ENCODE measurements at places on chromosomes 1 and 21. TPM values are rescaled to one million over a fixed set of nuclear protein-coding genes. Genes with fewer than 3 reads are reported as not detected.

DNA sequence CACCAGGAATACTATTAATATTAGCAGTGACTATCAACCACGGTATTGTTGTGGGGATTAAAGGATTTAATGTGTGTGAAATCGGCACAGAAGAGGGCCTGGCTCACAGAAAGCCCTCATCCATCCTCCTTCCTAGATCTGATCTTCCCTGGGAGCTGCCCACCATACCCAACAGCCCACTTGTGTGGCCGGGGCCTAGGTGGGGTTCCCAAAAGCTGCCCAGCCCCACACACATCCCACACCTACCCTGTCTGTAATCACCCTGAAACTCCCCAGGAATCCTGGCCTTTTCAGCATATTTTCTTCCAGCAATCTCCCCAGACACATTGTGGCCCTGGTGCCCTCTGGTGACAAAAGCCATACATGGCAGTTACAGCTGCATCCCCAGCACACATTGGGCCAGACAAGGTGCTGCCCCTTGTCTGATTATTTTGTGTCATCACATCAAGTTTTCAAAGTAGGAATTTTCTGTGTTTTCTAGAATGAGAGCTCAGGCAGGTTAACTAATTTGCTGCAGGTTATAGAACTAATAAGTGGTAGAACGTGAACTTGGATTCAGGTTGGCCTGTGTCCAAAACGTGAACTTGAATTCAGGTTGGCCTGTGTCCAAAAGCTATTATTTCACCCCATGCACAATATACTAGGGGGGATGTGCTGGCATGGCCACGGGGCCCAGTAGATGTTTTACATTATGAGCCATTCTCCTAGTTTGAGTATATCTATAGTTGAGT lies 5.3 kb upstream of the SLC6A9 start:
- DNase-seq: peak; percentile 81

ALX3 gene
- total RNA-seq: 1.6 TPM

- DNase-seq: no peak
These were observed 25.1 kb upstream of the NUF2 start for GRCh38 chr1:163296504-163297263.

DNA sequence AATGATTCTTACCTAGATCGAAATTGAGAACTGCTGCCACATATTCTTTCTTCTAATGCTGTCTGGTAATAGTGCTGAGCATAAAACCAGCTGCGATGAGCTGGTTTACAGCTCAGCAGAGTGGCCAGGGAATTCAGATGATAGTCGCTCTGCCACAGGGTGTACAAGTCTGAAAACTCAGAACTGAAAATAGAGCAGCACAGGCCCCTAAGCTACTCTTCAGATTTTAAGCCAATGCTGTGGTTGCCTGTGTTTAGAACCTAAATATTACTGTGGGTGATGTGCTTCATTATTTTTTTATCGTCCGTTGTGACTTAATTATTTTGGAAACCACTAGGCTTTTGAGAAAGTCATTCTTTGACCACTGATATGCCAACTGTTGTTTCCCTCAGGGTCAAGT lies 152.0 kb downstream of the ADGRL4 start:
- no peak for DNase-seq

ZMYND12 gene
- 0.12 TPM for total RNA-seq

DNA sequence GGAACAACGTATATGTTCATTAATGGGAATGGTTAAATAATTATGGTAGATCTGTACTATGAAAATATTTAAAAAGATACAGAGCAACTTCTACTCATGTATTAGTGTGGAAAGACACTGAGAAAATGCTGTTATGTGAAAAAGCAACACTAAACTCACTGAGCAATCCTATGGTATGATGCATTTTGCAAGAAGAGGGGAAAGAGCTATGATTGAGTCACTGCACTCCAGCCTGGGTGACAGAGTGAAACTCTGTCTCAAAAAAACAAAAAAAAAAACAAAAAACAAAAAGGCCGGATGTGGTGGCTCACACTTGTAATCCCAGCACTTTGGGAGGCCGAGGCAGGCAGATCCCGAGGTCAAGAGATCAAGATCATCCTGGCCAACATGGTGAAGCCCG lies 44.4 kb downstream of the ATP5PO start:
- no peak for DNase-seq

GRCh38 chr1:160328184-160328583 lies 14.9 kb downstream of the COPA start:
- DNase-seq: no peak

RASSF5 gene
- total RNA-seq: 2.0 TPM

ZNF496 gene
- total RNA-seq: 16.5 TPM

GRCh38 chr1:203340112-203340790 lies 10.7 kb downstream of the FMOD start:
- DNase-seq: peak; percentile 94

DNA sequence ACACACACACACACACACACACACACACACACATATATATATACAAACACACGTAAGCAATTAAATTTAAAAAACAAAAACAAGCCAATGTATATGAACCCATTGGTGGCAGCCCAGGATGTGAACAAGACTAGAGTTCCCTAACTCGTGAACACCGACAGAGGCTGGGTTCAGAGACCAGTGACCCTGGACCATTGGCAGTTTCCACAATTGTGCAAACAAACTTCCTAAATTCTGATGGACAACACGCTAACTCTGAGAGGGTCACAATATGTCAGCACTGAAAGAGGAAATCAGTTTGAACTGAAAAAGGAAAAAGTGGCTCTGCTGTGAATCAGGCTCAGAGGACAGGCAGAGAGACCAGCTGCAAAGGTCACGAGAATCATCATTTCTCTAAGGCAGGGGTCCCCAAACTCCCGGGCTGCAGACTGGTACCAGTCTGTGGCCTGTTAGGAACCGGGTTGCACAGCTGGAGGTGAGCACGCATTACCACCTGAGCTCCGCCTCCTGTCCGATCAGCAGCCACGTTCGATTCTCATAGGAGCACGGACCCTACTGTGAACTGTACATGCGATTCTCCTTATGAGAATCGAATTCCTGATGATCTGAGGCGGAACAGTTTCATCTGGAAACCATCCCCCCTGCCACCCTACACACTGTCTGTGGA lies 50.5 kb upstream of the ERO1B start:
- no peak for DNase-seq

CD1C gene
- not detected for total RNA-seq

KCNT2 gene
- 8.1 TPM for total RNA-seq

MTARC2 gene
- total RNA-seq: 24.4 TPM

TMCC2 gene
- total RNA-seq: 2.5 TPM

DNA sequence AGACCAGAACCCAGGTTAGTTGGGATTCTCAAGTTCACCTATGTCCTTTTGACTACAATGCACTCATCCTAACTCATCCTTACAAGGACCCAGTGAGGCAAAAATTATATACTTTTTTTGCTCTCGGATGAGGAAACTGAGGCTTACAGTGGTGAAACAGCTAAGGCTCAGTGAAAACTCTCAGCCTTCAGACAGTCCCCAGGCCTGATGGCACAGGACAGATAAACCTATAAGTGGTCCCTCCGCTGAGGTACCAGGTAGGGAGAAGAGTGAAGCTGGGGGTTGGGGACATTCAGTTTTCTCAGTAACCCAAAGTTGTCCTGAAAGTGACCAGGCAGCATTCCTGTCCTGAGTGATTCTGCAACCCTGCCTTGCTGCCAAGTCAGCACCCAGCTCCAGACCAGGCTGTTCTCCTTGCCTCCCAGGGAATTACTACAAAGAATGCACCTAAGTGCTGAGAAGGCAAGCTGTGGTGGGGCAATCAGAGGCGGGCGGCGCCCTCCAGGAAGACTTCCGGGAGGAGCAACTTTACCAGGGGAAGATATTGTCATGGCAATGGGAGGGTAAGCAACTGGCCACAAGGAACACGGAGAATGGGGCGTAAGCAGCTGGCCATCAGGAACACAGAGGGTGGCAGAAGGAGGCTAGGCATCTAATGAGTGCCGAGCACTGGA lies 4.6 kb downstream of the TENT5B start:
- DNase-seq: peak; percentile 87

GRCh38 chr1:154895798-154896197 lies 25.7 kb upstream of the KCNN3 start:
- no peak for DNase-seq

GRCh38 chr1:77560741-77561140 lies 121.7 kb downstream of the ZZZ3 start:
- no peak for DNase-seq

TRIM46 gene
- 1.1 TPM for total RNA-seq

PKLR gene
- 12.8 TPM for total RNA-seq

GRCh38 chr1:23062271-23062670 lies 43.0 kb downstream of the KDM1A start:
- no peak for DNase-seq

DNA sequence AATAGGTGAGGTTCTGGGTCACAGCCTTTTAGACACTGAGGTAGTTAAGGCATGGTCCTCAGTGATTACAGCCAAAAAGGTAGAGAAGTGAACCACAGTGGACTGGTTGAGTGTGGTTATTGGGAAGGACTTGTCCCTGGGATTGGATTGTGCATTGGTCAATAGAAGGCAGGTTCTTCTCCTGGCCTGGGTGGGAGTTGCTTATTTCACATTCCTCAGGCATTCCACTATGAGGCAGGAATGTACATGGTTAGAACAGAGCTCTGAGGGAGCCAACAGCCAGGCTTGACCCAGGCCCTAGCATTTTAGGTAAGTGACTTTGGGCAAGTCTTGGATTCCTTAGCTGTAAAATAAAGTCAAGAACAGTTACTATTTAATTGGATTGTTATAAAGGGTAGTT lies 97.9 kb upstream of the MARK1 start:
- no peak for DNase-seq

FCRL1 gene
- not detected for total RNA-seq

DNA sequence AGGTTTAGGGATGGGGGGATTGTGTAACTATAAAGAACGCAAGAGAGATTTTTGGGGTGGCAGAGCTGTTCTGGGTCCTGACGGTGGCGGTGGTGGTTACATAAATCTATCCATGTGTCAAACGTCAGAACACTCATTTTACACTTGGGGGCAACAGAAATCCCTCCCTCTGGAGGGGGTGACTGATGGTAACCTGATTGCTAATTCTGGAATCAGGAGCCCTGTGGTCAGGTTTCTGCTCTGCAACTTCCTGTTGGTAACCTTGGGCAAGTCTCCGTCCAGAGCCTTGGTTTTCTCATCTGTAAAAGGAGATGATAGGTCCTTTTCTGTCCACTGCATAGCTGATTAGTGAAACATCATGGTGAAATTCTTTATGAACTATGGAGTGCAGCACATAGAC lies 40.9 kb downstream of the ALPL start:
- DNase-seq: no peak

CELA3B gene
- not detected for total RNA-seq

DNA sequence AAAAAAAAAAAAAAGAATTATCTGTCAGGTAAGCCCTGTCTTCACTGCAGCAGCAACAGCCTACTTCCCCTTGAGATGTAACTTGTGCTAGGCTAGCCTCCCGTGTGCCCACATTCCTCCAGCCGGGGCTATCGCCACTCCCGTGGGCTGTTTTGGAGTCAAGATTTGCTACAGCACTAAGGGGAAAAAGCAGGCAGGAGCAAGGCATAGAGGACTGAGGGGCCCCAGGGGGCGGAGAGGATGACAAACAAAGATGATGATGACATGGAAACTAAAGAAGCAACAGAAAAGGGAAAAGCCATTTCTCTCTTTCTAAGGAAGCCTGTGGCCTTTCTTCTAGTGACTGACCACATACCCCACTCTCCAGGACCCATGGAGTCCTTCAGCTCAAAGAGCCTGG lies 1.9 kb downstream of the TNFAIP8L2 start:
- no peak for DNase-seq

KRTAP19-3 gene
- not detected for total RNA-seq

GRCh38 chr1:25826571-25826970 lies 6.8 kb downstream of the MTFR1L start:
- DNase-seq: no peak

DNA sequence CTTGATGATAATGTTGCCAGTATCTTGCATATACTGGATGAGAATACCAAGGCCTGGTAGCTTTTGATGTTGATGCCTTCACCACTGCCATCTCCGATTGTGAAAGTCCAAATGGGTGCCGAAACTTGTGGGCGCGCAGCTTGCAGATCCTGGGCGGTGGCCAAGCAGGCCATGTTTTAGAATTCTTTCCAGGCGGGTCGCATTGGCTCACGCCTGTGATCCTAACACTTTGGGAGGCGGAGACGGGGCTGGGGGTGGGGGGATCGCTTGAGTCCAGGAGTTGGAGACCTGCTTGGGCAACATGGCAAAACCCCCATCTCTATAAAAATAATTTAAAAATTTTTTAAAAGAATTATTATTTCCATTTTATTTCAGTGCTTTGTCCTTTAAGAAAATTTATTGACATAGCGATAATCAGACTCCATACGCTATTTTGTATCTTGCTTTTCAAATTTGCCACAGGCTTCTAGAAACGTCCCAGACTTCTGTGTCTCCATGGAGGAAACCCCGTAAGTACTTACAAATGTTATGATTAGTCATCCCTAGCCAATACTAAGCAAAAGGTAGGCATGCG lies 592 bp upstream of the ZNF326 start:
- no peak for DNase-seq

- no peak for DNase-seq
These were observed 54.7 kb upstream of the MPC2 start for GRCh38 chr1:167991546-167991945.

MROH7 gene
- 0.68 TPM for total RNA-seq

AK4 gene
- 76.1 TPM for total RNA-seq

SAMSN1 gene
- 1.2 TPM for total RNA-seq

- no peak for DNase-seq
These were observed 704 bp downstream of the WDR4 start for GRCh38 chr21:42878678-42878992.

POGK gene
- total RNA-seq: 37.2 TPM

DNA sequence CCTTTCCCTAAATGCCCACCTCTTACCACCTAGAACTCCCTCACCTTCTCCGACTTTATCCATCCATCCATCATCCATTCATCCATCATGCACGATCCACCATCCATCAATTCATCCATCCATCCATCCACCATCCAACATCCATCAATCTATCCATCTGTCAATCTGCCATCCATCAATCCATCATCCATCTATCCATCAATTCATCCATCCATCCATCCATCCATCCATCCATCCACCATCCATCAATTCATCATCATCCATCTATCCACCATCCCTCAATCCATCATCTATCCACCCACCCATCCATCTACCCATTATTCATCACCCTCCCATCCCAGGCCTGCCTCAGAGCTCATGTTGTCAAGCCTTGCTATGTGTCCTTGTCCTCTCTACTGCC lies 34.5 kb downstream of the WNT3A start:
- DNase-seq: no peak

B3GALT2 gene
- total RNA-seq: 9.7 TPM

PLCH2 gene
- 1.3 TPM for total RNA-seq

GRCh38 chr1:61441723-61442262 lies 283.1 kb downstream of the TM2D1 start:
- no peak for DNase-seq

DNA sequence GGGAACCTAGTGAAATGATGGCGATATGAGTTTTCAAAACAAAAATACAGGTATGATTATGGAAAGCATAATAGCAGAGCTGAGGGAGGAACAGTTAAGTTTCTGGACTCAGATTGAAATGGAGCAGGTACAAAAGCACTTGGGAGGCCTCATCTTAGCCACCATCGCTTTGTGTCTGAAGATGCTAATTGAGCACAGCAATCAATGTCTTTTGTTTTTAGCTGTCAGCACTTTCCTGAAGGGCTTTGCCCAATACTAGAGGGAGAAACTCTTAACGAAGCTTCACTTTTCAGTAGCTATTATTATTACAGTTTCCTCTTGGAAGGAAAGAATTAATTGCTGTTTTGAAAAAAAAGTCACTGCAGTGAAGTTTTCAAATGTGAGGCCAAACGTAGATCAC lies 348.7 kb downstream of the RWDD3 start:
- DNase-seq: no peak

CATSPERE gene
- total RNA-seq: 1.7 TPM

GRCh38 chr1:105636052-105636451 lies 1420.4 kb upstream of the PRMT6 start:
- DNase-seq: no peak

GRCh38 chr1:28244549-28245251 lies 8.8 kb downstream of the ATP5IF1 start:
- no peak for DNase-seq
